Osteocyte (in vitro differentiated cells): ENCODE measurements at places on chromosomes 7 and 10. TPM values are rescaled to one million over a fixed set of nuclear protein-coding genes. Genes with fewer than 3 reads are reported as not detected.

The HMX3 gene
- not detected in 2 replicates for total RNA-seq

The STAG3 gene
- 1.0 and 1.5 TPM in 2 replicates for total RNA-seq

The CH25H gene
- total RNA-seq = not detected in 2 replicates

DNA sequence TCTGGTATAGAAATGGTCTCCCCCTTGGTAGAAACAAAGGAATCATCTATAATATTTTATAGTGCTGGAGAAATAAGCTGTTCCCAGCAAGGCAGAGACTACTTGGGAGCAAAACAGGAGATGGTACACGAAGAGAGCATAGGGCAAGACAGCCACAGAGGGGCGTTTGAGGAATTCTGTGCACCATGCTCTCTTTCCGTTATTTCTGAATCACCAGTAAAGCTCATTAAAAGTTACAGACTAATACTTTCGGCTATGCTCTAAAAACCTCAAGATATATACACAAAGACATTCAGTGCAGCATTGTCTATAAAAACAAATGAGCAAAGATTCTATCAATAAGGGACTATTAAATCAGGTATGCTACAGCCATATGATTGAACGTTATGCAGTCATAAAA is 68.5 kb upstream of the FHIP2A start:
- H3K4me3 ChIP-seq = no peak overlapping the region
- H3K36me3 ChIP-seq = no peaks in the 10 kb centered on the region
- DNase-seq = no peak
- no peaks in the 10 kb centered on the region for H3K4me1 ChIP-seq
- H3K27ac ChIP-seq = no peak overlapping the region
